Lung (tissue), 17 donors: ENCODE measurements at places on chromosomes 5 and 9. TPM values are rescaled to one million over a fixed set of nuclear protein-coding genes. Genes with fewer than 3 reads are reported as not detected.

GRCh38 chr5:113344973-113345940 lies 89.5 kb downstream of the TSSK1B start:
- H3K27me3 ChIP-seq = no peaks in the 10 kb centered on the region
- H3K36me3 ChIP-seq = no peaks in the 10 kb centered on the region
- DNase-seq = no peak
- no peak overlapping the region for H3K4me3 ChIP-seq
- H3K27ac ChIP-seq = no peak overlapping the region

Gene QSOX2
- total RNA-seq = 12.2 TPM

Gene SPRY4
- total RNA-seq = 23.6 TPM

DNA sequence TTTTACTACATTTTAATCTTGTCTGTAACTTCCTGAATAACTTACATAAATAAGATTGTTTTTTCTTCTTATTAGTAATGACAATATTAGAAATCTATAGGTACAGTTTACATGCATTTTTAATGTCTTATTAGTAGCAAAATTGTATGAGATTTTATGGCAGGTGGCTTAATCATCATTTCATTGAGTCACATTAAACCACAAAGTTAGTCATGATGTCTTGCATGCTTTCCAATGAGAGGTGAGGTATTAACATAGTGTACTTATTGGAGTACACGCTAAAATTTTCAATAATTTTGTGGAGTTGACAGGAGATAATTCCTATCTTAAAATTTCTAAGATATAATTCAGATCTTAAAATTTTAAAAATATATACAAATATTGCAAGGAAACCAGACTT lies 989.6 kb upstream of the ARRDC3 start:
- no peaks in the 10 kb centered on the region for H3K27me3 ChIP-seq
- no peaks in the 10 kb centered on the region for H3K36me3 ChIP-seq
- no peak for DNase-seq
- H3K4me3 ChIP-seq = no peak overlapping the region
- no peak overlapping the region for H3K27ac ChIP-seq

DNA sequence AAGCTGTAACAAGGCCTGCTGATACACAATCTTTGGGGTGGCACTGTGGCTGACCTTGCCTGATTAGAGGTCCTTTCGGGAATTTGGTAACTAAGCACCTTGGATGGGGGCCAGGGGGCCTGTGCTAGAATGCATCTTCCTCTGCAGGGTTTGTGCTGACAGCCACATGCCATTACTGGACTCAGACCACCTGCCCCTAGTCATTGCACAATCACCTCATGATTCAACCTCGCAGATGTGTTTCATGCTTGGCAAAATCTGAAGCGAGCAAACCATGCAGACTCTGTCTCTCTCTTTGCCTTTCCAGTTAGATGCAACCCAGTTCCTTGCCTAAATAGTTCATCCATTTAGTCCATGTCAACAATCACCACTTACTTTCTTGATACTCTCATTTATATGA lies 96.5 kb upstream of the ERCC6L2 start:
- no peak overlapping the region for H3K4me3 ChIP-seq
- H3K36me3 ChIP-seq = no peaks in the 10 kb centered on the region
- no peak overlapping the region for H3K27ac ChIP-seq
- DNase-seq = peak; percentile 66
- peaks cover 22% of the 10 kb centered on the region for H3K4me1 ChIP-seq
